ENCODE measurements at places on chromosomes 2 and 18.

- peak; percentile 93 for DNase-seq
Observed at GRCh38 chr2:68726608-68727367, 7.8 kb upstream of the ARHGAP25 start.

GRCh38 chr2:206392118-206392517, 51.2 kb upstream of the ADAM23 start:
- DNase-seq, result peak; percentile 23

DNA sequence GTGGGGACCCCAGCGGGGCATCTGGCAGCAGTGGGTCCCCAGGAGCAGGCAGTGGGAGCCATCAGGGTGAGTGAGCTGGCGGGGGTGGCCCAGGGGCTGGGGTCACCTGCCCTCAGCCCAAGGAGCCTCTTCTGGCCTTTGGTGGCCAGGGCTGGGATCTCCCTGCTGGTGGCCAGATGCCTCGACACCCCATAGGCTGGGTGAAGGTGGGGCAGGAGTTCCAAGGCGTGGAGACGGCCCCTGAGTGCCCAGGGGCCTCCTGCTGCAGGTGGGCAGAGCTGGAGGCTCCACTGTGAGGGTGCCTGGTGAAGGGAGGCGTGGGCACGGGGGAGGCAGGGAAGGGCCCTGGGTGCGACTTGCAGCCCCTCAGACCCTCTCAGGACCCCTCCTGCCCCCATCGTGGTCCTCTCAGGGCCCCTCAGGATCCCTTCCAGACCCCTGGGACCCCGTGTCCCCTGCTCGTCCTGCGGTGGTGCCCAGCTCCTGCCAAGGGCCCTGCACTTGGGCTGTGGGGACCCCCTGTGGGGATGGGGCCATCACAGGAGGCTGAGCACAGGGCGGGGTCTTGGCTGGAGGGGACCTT, 5.0 kb upstream of the GPR35 start:
- DNase-seq, result no peak

DNA sequence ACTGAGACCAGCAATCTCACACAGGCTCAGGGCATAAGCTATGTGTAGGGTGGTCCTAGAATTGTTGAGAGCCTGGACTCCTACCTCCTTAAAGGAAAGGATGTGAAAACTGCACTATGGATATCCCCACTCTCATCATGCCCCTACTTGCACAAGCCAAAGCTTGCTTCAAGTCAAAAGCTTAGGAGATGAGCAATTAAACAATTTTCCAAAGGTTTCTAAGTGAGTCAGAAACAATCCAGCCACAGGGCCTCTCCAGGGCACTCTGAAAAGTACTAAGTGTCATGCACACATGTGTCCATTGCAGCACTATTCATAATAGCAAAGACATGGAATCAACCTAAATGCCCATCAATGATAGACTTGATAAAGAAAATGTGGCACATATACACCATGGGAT, 215.4 kb downstream of the AFF3 start:
- DNase-seq, result no peak

DNA sequence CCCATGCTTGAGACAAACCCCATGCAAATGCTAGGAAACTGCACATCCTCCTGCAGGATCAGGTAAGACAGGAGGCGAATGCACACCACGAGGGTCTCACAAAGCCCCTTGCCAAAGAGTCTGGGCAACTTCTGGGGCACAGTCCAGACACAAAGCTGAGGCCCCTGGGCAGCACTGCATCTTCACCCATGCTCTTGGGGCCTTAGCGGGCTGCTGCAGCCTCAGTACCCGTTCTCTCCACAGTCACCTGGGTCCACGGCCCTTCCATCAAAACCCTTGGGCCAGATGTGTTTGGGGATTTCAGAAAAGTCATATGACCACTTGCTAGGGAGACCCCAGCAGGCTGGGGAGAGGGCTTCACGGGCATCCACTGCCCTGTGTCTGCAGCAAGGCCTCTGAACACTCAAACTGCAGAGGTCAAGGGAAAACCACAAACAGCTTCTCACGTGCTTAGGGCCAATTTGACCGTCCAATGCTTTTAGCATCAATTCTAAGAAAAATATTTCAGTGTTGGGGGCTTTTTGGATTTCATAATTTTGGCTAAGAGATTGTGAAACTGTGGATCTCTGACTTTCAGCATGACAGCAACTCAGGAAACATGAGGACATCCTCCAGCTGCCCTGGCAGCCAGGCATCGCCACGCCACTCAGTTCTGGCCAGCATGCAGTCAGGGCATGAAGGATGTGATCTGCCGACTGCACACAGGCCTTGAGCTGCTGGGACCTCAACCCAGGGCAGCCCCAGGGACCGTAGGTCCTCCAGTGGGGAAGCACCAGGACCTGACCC, 20.0 kb downstream of the PASK start:
- DNase-seq, result no peak

DNA sequence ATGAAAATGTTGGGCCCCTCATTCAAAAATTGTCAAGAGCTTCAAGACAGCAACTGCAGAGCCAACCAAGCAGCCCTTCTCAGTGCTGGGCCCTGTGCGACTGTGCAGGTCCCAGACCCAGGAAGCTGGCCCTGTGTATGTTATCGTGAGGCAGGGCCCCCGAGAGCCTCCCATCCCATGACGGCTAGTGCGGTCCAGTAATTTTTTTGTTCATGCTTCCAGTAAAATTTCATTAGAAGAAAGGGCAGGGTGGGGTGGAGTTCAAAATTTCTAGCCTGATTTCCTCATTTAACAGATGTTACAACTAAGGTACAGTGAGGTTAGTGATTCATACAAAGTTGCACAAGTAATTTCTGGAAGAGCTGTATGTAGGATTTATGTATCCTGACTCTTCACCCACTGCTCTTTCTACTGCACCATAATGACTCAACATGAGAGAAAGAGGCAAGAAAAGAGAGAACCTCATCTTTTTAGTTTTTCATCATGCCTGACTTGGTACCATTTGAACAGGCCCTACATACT, 105.5 kb downstream of the ZEB2 start:
- DNase-seq, result no peak

GRCh38 chr2:156657809-156658208, 221.6 kb downstream of the GPD2 start:
- DNase-seq, result no peak

- DNase-seq, result peak; percentile 59
Observed at GRCh38 chr2:85583667-85584353, 421 bp upstream of the VAMP5 start.

DNA sequence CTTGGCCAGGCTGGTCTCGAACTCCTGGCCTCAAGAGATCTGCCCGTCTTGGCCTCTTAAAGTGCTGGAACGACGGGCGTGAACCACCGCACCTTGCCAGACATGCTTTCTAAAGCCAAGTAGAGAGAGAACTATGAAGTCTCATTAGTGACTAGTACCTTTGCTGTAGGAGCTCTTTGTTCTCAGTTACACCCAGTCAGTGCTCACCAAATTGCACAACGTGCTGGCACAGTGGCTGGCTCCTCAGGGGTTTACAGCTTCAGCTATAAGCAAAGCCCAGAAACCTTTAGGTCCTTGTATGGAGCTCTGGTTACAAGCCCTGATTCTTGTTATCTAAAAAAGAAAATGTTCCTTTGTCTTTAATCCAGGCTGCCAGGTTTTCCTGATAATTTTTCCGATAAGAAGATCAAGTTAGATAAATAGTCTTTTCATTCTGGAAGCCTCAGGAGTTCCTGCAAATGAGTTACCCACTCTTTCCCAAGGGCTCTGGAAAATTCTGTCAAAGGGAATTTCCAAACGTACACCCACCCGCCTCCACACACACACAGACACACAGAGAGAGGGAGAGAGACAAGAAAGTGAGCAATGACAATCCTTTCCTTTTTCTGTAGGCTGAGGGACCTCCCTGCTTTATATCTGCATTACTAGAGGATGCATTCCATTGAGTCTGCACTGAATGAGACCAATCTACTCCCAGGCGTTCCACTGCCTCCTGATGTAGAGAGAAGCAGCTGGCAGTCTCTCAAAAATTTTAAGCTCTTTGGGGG, 100.2 kb upstream of the CSRNP3 start:
- DNase-seq, result no peak

DNA sequence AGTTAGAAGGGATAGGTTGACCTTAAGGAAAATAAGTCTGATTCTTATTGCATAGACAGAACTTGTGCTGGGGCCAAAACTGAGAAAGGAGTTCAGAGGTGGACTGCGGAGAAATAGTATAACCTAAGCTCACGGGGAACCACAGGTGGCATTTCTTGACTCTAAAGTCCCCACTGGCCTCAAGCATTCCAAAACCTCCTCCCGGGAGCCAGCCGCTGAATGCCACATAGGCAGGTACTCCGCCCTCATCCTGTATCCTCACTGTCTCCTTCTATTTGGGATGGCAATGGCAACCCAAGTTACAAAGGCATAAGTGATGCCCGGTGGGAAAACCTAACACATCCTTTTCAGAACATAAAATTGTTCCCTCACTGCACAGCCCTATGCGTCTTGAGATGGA, 173.0 kb downstream of the SP3 start:
- DNase-seq, result no peak

DNA sequence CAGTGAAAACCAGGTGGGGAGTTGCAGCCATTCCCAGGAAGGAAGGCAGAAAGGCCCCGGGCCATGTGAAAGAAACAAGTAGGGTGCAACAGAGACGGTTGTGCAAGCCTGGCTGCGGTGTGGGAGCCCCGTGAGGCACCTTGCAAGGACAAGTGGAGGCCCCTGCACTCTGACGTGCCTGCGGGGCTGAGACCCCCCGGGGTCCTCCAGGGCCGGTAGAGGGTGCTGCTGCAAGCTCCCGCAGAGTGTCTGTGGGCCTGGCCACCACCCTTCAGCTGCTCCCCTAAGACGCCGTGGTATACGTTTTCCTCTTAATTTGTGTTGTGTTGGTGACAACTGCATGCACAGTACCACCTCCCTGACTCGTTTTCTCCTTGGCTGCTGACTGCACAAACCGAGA, 27.4 kb upstream of the MC5R start:
- no peak for DNase-seq

GRCh38 chr2:112629224-112629623, 16.5 kb upstream of the SLC20A1 start:
- DNase-seq, result no peak

DNA sequence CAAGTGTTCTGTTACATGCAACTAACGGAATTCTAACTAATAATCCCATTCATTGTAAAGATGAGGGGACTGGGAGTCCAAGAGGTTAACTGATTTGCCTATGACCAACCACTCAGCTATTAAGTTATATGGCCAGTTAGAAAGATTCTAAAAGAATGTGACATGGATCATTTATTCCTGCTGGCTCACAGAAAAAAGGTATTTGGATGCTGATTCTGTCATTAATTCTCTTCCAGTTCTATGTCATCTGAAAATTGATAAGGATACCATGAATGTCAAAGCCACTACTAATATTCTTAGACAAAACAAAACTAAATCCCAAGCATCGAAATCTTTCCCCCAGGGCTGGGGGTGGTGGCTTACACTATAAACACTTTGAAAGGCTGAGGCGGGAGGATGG, 41.2 kb upstream of the GORASP2 start:
- DNase-seq, result no peak

DNA sequence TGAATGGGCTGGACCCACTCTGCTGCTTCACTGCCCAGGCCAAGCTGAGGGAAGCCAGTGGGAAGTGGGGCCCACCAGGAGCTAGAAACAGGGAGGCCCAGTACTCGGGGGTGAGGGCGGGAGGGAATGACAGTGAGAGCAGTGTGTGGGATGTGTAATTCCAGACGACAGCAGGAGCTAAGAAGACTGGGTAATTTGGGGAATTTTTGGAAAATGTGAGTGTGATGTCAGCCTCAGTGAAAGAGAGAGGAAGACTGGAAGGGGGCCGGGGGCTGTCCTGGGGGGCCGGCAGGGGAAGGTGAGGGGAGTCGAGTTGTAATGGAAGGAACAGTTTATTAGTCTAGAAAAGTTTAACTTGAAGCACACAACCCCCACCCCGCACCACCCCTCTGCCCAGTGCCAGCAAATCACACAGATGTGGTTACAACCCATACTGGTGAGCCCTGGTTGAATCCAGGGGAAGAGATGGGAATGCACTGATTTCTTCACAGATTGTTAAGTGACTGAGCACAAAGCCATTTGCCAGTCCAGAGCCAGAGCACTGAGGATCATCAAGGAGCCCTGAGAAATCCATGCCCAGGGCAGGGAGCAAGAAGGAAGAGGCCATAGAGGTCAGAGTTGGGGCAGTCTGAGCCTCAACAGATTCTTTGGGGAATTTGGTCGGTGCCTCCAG, 76.7 kb upstream of the PKDCC start:
- DNase-seq, result no peak

DNA sequence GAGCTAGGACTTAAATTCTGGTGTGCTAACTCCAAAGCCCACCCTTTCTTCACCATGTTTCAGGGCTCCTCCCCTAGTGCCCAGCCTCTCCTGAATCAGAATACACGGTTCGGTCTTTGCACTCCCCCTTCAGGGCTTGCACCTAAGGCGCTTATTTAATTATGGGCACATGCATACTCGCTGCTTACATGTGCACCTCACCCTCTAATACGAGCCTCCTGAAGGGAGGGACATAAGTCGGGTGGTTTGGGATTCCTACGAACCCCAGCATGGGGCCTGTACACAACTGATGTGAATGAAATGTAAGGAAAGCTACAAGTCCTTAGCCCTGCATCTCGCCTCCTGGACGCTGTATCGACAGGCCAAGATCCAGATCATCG, 435 bp downstream of the IFT172 start:
- peak; percentile 33 for DNase-seq

DNA sequence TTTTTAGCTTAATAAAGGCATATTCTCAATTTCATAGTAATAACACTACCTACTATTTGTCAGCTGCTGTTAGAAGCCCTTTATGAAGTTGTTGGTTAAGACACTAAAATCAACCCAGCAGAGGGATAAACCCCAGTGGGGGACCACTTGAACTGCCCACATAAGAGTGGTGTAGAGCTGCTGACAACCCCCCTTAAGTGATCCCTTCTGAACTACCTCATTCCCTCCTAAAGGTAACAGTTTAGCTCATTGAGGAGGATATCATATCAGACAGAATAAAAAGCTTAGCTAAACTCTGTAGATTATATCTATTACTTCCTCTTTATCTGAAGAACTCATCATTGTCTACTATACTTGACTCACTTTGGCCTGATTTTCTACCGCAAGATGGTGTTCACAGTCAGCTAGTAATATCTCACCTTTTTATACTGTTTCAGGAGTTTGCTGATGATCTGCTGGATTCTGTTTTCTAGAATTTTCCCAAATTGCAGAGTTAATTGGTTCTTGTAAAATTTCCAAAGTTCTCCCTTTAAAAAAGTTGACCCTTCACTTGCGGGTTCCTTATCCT, 16.2 kb downstream of the GALM start:
- DNase-seq, result no peak

DNA sequence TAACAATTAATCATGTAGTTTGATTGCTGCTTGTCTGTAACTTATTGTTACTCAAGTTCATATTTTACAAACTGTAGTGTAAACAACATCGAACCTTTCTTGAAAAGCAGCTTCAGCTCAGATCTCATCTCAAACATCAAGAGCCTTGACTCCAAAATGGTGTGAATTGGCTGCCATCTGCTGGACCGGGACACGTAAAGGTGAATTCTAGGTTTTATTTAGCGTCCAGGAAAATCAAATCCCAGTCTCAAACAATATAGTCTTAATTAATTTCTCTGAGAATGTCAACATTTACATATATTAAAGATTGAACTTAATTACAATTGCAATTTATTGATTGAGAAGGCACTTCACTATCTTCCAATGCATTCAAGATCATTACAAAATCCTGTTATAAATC, 453.0 kb downstream of the GALR1 start:
- DNase-seq, result peak; percentile 21

All from activated CD8-positive, alpha-beta T cell treated with anti-CD3 and anti-CD28 coated beads, Interleukin-2, amount 10 ng/mL, durations not matched to agents 7 days and 5 days (primary cell).